GM23338 (cell line): ENCODE measurements at places on chromosomes 1 and 21.
A peak's percentile ranks its signal among the peaks of the same experiment; 100 is the strongest.

DNA sequence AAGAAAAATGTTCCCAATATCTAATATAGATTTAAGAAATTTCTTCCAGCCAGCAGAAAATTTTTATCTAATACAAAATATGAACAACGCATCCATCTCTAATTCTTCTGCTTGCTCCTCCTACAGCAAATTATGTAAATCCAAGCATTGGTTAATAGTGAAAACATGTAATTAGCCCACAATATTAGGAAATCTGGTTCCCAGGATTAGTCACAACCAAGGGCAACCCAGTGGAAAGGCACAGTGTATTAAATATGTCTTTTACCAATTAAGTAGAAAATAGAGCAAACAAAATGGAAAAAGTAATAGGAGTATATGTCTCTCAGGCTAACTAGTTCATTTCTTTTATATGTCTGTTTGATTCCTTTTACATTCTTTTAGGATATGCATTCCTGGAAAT, 59.4 kb upstream of the IFI44L start:
- DNase-seq, result no peak

- DNase-seq, result no peak
Observed at GRCh38 chr1:80202118-80202517, 1195.6 kb upstream of the ADGRL4 start.

DNA sequence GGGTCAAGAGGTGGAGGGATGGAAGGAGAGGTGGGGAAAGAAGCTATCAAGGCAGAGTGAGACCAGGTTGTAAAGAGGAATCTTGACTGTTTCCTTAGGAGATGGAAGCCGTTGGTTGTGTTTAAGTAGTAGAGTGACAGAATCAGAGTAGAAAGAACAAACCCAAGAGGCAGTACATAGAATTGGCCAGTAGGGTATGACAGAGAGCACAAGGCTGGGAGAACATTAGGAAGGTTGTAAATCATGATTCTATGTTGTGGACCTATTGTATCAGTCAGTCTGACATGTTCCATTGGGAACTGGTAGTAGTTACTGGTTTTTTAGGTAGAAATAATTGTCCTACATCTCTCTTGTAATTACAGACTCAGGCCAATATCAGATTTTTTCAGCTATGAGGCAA, 486.9 kb upstream of the USP24 start:
- peak; percentile 61 for DNase-seq

- DNase-seq, result no peak
Observed at GRCh38 chr1:1543706-1544099, 3.3 kb upstream of the TMEM240 start.

- DNase-seq, result no peak
Observed at GRCh38 chr1:184416946-184417345, 30.1 kb downstream of the C1orf21 start.

GRCh38 chr1:31723828-31724359, 20.1 kb upstream of the COL16A1 start:
- DNase-seq, result peak; percentile 95

GRCh38 chr1:44786841-44787426, 1.0 kb downstream of the BEST4 start:
- no peak for DNase-seq

DNA sequence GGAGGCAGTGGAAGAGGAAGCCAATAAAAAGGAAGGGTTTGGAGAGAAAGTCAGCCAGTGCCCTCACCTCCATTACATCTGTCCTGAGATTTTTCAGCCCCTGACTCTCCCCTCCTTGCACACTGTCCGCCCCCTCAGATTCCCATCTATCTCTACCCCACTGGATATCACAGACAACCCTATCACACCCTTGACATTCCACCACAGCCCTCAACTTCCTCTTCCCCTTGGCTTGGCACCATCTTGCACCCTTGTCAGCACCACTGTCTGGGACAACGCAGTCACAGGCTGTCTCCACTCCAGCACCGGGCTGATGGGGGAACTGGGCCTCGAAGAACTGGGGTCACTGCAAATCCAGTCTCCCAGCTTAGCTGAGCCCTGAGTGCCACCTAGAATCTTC, 14.2 kb upstream of the PLEKHA6 start:
- DNase-seq, result no peak

- DNase-seq, result no peak
Observed at GRCh38 chr1:43687301-43688108, 19.8 kb upstream of the ST3GAL3 start.

DNA sequence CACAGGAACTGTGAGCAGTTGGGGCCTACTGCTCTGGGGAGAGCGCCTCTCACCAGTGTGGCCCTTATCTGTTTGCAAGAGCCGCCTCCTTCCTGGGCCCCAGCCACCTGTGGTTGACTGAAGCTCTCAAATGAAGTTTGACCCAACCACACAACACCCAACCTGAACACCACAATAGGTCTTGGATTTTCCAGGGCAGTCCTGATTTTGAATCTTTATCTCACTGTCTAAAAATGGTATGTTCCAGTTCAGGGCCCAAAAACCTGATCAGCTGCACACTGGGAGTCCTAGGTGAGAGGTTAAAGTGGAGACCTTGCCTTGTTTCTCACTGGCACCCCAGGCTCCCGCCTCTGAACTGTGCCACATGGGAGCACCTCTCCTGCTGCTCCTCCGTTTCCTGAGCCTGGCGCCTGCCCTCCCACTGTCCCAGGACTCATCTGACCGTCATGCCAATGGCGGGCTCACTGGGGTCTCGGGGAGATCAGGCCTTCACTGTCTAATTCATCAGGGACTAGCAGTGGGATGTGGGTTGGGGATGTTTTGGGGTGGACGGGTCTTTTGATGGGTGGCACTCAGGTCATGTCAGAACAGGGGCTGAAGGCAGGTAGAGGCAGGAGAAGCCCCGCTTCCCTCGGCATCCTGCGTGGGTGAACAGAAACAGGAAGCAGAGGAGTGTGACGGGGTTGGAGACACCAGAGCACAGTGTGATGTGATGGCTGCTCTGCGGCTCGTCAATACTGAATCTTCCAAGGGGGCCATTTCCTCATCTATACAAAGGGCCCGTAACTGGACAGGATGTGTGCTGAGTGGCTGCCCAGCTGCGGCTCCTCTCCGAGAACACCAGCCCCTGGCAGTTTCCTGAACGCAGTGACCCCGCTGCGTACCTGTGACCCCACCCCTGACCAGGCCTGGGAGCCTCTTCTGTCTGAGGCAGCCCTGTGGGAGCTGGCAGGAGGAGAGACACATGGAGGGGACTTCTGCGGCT, 59.6 kb upstream of the ITPKB start:
- no peak for DNase-seq

GRCh38 chr1:218783131-218783530, 390.5 kb upstream of the LYPLAL1 start:
- no peak for DNase-seq

GRCh38 chr1:65691152-65691900, 101.4 kb upstream of the PDE4B start:
- no peak for DNase-seq

DNA sequence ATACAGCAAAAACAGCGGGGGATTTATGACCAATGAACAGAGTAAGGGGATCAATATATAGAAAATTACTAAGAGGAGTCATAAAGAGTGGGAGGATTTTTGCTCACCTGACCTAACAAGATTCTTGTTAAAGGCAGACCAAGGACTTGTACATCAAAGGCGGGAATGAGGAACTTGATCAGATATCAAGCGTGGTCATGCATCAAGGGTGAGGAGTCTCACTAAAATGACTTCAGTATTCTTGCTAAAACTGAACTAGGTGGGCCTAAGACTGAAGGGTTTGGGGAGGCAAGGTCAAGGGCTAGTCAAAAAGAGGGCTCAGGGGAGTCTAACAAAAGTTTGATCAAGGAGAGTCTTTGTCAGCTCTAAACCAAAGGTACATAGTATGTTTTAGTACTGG, 2.1 kb downstream of the MOV10 start:
- DNase-seq, result no peak

GRCh38 chr1:184836934-184837895, 82.6 kb upstream of the EDEM3 start:
- no peak for DNase-seq

GRCh38 chr1:175514387-175514953, 228.9 kb downstream of the TNR start:
- no peak for DNase-seq

DNA sequence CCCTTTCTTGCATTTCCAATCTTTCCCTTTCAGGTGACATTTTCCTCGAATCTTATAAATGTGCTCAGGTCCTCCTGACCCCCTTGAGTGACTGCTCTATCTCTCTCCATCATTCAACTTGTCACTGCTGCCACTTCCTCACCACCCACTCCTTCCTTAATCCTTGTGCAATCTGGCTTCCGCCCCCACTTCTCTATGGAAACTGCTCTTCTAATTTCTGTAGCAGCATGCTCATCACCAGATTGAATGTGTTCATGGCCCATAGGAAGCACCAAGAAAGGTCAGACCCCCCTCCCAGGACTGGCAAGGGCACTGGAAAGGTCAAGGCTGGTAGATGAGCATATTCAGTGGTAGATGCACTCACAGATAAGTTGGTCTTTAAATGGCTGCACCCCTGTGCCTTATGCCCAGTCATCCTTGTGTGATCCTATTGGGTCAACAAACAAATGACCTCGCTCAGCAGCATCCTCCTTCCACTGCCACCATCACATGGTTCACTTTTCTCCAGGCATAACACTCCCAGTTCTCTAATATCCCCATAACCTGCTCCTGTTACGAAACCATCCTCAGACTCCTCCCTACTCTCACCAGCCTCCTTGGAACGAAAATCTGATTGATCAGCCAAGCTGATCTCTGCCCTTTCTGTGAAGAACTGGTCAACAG, 288.5 kb upstream of the POU3F1 start:
- no peak for DNase-seq

DNA sequence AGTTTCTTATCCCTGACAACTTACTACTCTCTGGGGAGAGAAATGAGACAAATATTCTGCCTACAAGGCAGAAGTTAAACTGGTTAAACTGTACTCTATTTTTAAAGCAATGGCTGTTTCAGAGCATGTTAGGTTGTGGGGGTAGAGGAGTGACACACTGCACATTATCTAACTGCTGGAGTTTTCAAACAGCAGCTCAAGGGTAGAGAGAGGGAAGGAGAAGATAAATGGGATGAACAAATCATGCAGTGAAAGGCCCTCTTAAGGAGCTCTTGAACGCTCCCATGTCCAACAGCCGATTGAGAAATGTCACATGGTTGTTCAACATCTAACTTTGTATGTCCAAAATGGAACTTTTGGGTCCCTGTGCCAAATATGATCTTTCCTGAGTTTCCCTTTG, 14.0 kb upstream of the IFI44L start:
- no peak for DNase-seq

DNA sequence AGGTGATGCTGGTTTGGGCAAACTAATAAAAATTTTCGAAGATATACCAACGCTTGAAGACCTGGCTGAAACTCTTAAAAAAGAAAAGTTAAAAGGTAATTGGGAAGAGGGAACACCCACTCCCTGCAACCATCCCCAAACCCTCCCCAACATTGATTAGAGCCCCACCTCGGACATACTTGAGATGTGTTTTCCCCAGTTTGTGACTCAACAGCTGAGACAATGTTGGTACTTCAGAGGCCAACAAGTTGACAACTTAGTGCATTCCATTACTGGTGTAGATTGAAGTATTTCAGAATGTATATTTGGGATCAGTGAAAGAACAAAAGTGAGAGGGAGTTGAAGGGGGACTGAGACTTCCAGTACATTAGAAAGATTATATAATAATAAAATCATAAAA, 5.1 kb downstream of the IFI16 start:
- no peak for DNase-seq

DNA sequence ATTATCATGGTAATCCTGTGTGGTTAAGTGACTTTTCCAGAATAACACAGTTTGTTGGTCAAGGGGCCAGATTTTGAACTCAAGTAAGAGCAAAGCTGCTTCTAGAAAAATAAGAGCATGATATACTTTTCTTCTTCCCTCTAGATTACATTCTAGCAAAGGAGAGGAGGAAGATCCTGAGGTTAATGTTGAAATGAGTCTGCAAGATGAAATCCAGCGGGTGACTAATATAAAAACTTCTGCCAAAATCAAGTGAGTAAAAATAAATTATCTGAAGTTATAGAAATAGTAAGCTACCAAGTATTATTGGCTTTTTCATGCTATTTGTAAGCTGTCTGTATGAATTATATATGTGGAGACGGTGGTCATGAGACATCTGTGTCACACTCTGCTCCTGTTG, 12.8 kb downstream of the WDR3 start:
- no peak for DNase-seq

DNA sequence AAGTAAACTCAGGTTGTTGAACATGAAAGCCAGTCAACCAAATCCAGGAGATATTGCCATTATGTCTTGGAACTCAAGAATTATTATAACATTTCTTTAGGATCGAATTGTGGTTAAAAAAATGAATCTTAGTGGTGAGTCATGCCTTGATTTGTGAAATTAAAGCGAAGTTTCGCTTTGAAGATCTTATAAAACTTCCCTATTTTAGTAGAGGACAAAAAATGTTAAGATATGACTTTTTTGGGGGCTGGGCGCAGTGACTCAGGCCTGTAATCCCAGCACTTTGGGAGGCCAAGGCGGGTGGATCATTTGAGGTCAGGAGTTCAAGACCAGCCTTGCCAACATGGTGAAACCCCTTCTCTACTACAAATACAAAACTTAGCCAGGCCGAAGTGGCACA, 39.5 kb upstream of the PTBP2 start:
- DNase-seq, result no peak

DNA sequence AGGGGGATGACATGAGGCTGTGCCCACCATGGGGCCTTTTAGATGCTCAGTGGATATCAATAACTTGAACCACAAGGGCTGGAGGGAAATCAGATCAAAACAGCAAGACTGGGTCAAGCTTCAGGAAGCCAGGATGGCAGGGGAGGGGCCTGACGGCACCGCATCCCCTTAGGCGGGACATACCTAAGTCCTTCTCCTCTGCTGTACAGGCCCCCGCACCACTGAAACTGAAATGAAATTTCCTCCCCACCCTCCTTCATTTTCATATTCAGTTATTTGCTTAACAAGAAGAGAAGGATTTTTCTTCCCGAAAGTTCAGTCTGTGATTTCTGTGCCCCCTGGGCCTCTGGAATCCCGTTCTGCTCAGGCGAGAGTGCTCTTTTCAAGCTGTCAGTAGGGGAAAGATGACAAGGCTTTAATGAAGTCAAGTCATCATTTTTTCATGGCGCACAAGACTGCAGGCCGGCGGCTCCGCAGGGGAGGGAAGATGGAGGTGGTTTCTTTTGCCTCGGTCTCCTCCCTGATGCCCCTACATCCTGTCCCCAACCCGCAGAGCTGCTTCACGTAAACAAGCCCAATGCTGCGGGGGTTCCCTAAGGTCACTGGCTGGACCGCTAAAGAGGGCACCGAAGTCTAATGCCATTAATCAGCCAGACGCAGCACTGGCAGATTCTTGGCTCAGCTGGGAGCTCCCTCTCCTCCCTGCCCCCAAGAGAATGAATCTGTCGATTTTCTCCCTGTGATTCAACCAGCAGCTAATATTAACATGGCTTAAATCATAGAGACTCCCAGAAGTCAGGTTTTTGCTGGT, 264.8 kb downstream of the C1orf94 start:
- peak; percentile 14 for DNase-seq

DNA sequence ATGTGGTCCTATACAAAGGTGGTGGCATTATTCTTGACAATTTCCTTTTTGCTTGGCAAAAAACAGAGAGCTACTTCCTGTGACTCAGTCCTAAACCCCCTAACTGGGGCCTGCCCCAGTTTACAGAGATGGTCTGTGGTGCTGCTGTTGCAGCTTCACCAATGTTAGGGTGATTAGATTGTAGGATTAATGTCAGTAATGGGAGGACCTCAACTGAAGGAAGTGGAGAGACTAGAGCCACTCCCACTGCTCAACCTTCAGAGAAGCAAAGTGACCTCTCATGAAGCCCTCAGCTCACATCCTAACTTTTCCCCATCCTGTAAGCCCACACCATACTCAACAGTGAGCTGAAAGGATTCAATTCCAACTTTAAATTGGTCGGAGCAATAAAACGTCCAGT, 3.6 kb downstream of the S100A6 start:
- no peak for DNase-seq

GRCh38 chr1:19597496-19598309, 46.4 kb upstream of the NBL1 start:
- peak; percentile 54 for DNase-seq
